ENCODE measurements at places on chromosomes 3 and 15.

DNA sequence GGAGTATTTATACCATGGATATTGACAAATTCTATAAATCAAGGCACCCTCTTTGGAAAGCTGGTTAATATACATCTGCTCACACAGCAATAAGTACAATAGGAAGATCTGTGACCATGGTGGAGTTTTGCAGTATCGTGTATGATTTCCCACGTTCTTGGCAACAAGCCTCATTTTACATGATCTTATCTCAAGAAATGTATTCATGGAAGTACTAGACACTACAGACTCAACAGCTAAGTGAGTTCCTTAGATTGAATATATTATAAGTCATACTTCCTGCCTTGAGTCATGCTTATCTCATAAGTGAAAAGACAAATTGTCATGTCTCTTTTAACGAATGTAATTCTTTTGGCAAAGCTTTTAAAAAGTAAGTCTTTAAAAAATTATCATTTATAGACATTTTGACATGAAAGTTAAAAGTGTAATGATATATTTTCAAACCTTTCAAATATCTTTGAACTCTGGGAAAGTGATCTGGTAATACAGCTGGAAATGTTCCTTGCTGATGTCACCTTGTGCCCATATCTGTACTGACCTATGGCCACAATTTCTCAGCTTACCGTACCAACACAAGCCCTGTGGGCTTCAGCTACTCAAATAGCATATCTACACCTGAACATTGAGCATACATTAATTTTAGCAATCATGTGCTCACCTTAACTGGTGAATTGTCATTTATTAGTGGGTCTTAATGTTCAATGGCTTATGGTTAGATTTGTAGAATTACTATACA lies 130.3 kb upstream of the TMC3 start:
- no peak for DNase-seq

DNA sequence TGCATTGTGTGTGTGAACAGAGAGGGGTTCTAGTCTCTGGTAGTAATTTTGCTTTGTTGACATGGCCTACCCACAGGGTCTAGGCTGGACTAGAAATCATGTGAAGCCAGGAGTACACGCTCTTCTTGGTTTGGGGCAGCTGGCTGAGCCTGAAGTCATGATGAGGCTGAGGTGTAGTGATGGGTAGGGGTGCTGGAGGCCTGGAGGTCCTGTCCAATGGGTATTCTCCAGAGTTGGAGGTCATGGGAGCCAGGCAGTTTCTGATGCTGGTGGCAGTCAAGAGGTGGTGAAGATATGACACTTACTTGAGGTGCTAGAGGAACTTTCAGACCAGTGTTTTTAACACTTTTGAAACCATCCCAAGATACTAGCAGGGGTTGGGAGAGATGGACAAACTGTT lies 18.5 kb upstream of the EPHB1 start:
- DNase-seq = no peak

- DNase-seq = no peak
These were observed 83.2 kb upstream of the NEDD4 start for GRCh38 chr15:56076640-56077039.

DNA sequence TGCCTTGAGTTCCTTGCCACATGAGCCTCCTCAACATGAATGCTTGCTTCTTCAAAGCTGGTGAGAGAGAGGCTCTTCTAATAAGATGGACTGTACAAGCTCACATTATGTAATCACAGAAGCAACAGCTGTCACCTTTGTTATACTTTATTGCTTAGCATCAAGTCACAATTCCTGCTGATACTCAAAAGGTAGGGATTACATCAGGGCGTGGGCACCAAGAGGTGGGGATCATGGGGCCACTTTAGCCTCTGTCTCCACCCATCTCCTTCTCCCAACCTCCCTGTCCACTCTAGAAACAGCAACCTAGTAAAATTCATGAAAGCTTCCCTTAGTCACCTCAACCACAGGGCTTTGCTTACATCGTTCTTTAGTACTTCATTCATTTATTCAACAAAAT lies 95.9 kb downstream of the FAM43A start:
- no peak for DNase-seq

- peak; percentile 20 for DNase-seq
These were observed 34.7 kb upstream of the NDUFB4 start for GRCh38 chr3:120561251-120562045.

DNA sequence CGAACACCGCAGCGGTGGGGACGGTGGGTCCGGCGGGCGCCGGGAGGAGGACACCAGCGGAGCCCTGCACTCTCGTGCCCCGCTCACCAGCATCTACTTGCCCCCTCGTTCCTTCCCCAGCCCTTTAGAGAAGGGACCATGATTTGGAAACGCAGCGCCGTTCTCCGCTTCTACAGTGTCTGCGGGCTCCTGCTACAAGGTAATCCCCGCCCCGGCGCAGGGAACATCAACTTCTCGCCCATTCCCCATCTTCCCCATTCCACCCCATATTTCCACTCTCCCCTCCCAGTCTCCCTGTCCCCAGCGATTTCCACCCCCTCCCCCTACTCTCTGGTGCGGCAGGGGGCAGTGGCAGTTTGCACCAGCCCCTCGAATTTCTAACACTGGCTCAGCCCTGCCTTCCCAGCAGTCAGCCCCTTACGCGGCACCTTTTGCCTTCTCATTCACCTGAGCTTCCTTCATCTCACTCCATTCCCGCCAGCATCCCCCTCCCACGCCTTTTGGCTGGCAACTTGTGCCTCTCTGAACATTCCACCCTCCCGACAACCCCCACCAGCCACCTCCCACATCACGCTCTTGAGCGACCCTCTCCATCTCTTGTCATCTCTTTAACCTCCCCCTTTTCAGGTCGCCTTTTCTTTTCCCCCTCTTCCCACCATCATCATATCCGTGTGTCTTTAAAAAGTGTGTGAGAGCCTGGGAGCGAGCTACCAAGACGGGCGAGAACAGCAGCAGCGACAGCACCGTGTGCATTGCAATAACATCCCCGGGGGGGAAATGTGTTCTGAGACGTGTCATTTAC lies 882 bp downstream of the CADM2 start:
- DNase-seq = no peak

DNA sequence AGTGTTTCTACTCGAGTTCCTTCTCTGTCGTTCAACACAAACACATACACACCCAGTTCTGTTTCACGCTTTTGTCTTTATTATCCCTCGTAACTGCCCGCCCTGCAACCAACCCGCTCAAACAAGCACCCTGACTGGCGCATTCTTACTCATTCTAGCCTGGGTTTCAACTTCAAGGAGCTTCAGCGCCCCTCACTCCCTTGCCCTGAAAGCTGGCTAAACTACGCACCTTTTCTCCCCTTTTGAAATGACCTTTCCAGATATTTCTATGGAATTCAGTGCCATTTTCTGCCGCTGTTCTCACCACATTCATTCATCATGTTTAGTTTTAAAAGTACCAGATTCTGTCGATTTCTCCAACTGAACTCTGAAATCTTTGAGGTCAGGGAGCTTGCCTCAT lies 653 bp upstream of the MFSD1 start:
- DNase-seq = peak; percentile 9

DNA sequence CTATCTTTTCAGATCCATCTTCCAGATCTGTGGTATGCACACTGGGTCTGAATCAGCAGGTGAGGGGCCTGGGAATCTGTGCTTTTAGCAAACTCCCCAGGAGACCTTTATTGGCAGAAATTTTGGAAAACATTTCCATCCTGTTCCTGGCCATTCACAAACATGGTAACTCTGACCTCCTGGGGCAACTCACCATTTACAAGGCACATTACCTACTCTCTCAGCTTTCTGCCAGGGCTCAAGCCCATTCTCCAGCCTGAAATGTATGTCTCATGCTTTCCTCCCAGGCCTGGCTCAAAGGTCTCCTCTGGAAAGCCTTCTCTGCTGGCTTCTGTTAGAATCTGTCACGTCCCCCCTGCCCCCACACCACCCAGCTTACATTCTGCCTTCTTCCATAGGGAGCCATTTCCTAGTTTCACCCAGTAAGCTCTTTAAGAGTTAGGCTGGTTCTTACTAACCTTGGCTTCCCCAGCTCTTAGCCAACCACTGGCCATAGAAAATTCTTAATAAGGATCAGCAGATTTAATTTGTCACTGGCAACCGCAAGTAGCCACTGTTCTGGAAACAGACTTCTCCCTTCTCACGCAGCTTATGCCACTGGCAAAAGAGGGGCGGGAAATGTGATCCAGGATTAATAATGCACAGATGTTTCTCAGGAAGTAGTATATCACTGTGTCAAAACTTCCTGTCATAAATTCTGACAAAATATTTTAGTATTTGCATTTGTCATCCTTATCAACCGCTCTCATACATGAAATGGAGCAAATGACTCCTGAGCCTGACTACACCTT lies 55.0 kb downstream of the RORA start:
- no peak for DNase-seq

GRCh38 chr15:94414916-94415315 lies 183.6 kb downstream of the MCTP2 start:
- no peak for DNase-seq

DNA sequence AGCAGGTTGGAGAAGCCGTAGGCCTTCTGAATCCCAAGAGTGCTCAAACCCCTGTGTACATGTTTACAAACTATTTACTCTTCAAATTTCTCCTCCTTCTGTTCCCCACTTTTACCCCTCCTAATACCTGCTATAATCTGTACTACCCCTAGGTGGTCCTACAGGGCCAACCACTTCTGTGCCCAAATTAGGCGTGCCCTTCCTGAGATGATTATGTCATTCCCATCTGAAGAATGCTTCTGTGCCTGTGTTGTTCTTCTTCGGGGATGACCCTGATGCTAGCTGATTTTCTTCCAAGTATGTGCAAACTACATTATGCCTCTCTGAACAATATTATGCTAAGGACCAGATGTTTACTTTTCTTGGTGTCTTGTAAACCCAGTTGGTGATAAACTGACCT lies 20.5 kb downstream of the RBP2 start:
- DNase-seq = no peak

DNA sequence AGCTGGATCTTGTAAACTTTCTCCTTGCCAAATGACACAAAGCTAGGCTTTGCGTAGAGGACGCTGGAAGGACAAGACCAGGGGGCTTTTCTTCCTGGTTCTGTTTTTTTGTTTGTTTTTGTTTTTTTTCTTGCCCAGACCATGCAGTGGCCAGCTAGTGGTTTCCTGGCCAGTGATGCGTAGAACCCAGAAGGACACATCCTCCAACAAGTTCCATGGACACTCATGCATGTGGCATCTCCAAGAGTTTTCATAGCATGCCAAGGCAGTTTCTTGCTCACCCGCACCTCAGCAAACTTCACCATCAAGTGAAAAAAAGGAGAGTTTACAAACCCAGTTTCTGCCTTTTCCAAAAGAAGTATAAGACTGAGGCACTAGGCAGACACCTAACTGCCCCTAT lies 46.1 kb upstream of the TMCO5A start:
- no peak for DNase-seq

DNA sequence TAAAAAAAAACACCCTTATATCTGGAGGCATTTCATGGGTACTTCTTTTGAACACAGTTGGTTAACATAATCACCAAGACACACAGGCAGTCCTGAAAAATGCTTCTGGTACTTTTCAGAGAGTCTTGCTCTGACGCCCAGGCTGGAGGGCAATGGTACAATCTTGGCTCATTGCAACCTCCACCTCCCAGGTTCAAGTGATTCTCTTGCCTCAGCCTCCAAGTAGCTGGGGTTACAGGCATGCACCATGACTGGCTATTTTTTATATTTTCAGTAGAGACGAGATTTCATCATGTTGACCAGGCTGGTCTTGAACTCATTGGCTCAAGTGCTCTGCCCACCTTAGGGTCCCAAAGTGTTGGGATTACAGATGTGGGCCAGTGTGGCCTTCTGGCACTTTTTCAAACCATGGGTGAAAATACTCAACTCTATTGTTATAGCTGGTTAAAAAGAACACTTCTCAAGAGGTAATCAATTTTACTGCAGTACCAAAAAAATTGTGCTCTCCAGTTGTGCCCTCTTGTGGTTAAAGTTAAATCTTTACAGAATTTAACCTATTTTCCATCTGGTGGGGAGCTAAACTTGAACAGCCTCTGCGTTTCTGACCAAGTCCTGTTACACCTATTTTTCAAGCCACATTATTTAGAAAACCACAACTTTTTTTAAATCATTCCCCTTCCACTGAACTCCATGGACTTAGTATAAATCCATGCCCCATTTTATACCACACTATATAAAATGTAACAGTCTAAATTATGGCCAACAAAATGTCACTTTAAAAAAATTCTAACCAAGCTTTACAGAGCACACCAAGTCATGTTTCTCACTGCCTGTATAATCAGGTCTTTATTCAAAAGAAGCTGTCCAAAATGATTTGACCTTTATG lies 1.2 kb upstream of the SNAPC5 start:
- DNase-seq = no peak

DNA sequence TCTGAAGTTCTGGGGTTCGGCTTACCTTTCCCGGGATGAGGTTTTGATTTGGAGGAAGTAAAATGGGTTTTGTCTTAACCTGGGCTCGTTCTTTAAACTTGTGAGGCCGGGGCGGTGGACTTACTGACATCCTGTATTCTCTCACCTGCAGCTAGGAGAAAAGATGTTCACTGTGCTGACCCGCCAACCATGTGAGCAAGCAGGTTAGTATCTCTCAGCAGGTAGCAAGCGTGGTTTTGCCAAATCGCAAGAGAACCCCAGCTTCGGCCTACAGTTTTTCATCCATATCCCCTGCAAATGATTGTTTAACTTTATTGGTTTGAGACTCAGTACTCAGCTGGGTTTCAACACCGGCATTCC lies 891 bp downstream of the ENTPD3 start:
- DNase-seq = no peak

- no peak for DNase-seq
These were observed 681.2 kb downstream of the SQOR start for GRCh38 chr15:46316024-46316423.

DNA sequence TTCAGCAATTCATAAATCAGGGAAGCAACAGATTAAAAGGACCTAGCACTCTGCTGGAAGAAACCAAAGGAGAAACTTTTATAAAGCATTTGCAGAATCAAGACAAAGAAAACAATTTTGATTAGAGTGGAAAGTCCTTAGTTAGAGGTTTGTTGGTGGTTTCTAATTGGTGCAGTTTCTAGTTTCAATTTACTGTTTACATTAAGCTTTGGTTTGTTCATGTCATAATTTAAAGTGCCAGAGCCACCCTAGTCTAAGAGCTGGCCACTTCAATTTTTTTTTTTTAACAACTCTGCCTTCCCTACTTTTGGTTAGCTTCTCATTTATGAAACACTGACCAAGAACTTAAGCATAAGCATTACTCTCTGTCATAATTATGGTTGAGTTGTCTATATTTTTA lies 1428.2 kb upstream of the GBE1 start:
- DNase-seq = no peak

DNA sequence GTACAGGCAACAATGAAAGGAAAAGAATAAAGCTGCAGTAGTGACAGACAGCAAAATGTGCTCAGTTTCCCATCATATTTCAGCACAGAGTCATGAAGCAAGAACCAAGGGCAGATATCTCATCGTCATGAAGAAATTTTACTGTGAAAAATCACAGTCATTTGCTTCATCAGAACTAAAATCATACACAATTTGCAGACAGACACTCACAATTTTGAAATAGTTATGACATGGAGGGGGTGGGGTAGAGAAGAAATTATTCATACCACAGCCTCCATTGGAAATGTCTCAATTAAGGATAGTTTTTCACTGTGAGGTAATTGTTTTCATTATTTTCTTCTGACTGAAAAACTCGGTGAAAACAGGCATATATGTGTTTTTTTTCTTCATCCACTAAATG lies 78.8 kb upstream of the CNTN3 start:
- no peak for DNase-seq

GRCh38 chr15:58058073-58058472 lies 7.4 kb downstream of the ALDH1A2 start:
- DNase-seq = no peak
